ENCODE measurements at places on chromosomes 1 and 21.

DNA sequence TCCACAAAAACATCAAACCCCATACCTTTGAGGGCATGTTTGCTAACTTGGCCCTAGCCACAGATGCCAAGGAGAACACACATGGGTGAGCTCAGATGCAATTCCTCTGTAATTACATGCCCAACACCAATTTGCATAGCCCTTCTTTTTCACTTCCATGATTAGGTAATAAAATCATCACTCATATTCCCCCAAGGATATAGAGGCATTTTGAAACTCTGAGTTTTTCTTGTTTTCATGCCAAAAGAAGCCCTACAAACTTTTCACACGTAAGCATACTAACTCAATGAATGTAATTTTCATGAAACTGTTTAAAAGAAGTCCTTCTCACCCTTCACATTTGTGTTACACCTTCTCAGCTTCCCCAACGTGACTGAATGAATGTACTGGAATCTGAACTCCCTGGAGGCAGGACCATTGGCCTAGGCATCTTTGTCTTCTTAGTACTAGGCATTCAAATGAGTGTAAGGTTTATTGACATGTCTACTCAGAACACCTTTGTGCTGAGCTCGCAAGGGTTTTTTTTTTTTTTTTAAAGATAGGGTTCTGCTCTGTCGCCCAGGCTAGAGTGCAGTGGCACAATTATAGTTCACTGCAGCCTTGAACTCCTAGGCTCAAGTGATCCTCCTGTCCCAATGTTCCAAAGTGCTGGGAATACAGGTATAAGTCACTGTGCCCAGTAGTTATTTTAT is 31.0 kb downstream of the FBXO42 start:
- DNase-seq: no peak

DNA sequence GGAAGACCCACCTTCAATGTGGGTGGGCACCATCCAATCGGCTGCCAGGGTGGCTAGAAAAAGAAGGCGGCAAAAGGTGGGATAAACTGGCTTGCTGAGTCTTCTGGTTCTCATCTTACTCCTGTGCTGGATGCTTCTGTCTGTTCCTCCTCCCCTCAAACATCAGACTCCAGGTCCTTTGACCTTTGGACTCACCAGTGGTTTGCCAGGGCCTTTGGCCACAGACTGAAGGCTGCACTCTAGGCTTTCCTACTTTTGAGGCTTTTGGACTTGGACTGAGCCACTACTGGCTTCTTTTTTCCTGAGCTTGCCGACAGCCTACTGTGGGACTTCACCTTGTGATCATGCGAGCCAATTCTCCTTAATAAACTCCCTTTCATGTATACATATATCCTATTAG is 55.9 kb downstream of the VCAM1 start:
- no peak for DNase-seq

DNA sequence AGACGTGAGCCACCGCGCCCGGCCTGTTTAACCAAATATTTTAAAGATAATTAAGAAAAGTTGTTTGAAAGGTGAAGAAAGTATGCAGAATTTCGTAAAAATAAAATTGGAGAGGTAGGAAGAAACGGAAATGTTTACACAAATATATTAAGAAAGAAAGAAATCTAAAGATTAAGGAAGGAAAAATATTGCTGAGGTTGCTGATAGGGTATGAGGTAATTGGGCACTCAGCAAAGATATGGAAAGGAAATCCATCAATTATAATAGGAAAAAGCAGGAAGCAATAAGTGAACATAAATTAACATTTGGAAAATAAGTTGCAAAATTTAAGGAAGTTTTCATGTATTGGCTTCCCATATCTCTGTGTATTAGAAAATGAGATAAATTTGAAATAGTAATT is 225.9 kb downstream of the KCNT2 start:
- no peak for DNase-seq

- no peak for DNase-seq
Measured at GRCh38 chr1:58650141-58650540, 49.7 kb downstream of the MYSM1 start.

DNA sequence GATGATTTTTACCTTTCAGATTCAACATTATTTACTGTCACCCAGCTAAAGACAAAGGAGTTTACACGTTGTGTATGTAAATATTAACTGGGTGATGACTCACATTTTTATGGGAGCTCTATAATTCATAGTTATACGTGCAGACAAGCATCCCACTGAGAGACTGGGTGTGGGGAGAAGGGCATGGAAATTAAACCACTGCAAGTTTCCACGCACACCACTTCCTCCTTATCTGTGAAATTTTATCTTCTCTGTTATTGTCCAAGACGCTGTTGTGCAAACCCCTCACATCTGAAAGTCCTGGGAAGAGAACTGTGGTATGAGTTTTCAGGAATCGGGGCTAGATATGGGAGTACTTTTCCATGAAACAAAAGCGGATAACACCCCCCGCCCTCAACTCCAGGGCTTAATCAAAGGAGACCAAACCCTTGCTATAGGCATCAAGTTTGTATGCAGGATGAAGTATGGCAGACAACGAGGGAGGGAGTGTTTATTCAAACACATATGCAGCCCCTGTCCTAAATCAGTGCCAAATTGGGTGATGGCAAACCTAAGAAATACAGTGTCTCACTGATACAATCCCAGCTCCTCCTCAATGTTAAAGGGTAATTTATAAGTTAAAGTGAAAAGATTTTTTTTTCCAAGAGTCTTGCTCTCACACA is 23.3 kb upstream of the DPT start:
- DNase-seq: no peak

GRCh38 chr1:164477343-164477742 is 81.6 kb upstream of the PBX1 start:
- no peak for DNase-seq

DNA sequence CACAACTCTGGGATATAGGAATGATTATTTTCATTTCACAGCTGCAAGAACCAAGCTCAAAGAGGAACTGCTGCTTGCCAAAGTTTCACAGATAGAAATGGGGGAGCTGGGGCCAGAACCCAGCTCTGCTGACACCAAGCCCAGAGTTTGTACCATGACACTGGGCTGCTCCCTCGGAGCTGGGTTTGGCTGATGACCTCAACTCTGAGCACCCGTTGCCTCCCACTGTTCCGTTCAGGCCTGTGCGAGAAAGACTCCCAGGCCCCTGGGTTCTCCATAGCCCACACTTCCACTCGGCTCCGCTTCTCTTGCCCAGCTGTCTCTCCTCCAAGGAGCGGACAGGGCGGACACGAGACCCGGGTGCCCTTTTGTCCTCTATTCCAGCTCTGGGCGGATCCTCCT is 55.2 kb downstream of the NGF start:
- DNase-seq: no peak

DNA sequence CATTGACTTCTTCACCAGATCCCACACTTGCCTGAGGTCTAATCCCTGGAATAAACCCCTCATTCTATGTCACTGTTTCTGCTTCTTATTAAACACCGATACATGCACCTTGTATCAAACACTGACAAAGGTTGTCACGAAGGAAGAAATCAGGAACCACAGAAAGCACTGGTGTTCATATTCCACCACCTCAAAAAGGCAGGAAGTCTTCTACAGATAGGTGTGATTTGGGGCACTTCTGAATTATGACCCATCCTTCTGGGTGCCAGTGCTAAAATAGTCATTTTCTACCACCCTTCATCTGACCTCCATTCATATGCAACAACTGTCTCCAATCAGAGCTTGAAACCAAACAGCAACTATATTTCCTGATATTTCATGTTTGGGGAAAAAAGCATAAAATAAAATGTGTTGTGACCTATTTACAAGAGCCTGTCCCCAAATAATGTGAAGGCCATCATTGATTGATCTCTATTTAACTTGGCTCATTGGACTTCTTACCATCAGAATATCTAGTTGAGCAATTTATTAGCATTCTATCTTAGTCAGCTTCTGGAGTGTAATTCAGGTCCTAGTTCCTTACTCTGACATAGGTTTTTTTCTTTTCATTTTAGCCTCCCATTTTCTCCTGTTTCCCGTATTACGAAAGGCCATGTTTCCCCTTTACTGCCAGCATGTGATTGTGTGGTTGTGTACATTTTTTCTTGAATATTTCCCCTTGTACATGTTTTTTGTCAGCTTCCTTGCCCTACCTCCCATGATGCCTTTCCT is 43.1 kb downstream of the DUSP10 start:
- DNase-seq: no peak

- no peak for DNase-seq
Measured at GRCh38 chr1:28314547-28314941, 14.3 kb upstream of the MED18 start.

DNA sequence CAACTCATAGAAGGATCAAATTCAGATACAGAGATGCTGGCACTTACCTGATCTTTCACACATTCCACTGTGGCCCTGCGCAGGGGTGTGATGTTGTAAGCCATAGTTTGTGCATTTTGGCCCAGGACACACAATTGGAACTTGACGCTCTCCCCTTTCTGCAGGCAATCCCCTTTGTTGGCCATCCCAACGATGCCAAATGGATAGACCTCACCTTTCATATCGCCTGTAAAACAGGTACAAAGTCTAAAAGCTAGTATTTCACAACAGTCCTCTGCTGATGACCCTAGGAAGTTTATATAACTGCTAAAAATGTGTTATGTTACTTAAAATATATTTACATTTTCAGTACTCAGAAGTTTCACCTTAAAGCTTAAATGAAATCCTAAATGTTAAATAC is 3.9 kb upstream of the NRAS start:
- no peak for DNase-seq

GRCh38 chr1:171137580-171137979 is 46.9 kb downstream of the FMO3 start:
- DNase-seq: no peak

DNA sequence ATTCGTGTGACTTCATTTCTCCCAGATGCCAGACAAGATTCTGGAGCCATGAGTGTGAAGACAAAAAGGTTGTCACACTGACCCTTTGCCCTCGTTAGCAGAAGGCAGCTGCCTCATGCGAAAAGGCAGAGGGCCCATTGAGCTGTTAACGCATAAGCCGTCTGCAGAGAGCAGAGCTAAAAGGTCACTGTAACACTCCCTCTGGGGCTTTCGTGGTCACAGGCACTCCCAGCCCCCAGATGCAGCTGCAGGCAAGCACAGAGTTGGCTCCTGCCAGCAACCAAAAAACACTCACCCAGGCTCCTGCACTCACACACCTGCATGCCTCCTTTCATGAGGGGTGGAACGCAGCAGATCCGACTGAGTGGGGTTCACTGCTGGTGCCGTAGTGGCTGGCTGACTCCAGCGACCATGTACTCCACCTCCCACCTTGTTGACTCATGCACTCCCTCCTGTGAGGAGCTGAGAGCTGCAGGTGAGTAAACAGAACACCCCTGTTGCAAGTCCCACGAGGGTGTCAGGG is 287.5 kb downstream of the SMYD3 start:
- no peak for DNase-seq

DNA sequence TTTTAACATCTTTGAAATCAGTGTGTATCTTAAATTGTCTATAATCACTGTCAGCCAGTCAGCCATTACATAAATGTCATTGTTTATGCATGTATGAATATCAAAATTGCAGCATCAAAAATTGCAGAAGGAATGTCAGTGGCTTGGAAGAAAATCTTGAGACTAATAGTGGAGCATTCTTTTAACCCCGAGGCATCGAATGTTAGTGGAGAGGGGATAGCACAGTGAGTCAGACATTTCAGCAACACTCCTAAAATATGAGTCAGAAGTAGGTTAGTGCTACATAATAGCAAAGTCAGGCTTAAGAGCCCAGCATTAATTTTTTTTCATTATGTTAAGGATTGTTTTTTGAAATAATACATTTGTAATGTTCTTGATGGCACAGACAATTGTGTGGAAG is 45.5 kb downstream of the SNRPE start:
- DNase-seq: peak; percentile 87

DNA sequence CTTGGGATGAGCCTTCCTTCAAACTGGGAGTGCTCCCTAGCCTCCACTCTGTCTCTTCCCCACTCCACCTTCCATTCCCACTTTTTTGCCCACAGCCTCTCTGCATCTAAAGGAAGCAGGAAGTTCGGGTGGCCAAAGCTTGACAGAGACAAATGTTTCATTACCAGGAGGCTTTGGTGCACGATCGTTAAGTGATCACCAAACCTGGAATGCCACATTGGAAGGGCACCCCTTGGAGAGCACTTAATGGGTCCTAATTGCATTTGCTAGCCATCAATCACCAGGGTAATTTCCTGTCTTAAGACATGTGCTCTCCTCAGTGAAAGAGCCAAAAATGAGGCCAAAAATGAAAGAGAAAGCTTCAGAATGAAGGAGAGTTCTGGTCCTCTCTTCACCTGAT is 206.5 kb downstream of the TNR start:
- DNase-seq: no peak

GRCh38 chr1:33970148-33970825 is 106.4 kb downstream of the HMGB4 start:
- DNase-seq: no peak

DNA sequence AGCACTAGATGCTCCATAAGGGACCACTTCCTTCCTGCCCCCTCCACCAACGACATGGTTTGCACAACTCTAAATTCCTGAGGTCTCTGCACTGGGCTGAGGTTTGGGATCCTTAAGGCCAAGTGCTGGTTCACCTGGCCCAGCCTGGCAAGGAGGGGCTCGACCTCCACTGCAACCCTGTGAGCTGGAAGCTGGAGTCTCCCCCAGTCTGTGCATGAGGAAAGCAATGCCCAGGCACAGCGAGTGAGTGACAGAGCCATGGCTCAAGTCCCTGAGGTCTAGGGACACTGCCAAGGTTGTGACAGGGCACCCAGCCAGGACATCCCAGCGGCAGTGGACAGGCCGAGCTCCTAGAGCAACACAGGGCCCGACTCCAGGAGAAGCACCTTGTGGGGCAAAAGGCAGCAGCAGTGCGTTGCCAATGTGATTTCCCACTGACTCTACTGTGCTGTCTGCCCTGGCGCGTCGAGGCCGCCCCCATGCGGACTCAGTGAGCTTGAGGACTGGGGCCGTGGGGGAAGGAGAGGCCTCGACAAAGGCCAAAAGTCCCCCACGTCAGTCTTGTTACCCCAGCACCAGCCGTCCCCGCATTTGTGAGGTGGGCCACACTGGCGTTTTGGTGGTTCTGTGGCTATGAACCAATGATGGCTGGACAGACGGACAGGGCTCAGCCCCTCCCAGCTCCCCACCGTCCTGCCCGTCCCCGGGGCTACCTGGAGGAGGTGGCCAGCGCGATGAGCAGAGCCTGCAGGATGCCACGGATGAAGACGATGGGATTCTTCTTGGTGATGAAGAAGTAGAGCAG is 30.0 kb downstream of the PODN start:
- no peak for DNase-seq

DNA sequence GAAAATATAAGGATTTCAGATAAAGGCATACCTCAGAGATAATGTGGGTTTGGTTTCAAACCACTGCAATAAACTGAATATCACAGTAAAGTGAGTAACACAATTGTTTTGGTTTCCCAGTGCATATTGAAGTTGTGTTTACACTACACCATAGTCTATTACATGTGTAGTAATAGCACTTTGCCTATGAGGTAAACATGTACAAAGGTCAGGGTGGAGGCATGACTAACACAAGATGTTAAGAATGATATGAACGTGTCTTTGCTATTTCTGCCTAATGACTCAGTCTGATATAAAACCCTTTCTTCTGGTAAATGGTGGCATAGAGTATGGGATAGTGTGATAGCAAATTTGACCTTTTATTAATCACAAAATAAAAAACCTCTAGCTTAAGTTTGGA is 621.5 kb upstream of the ADGRL2 start:
- peak; percentile 80 for DNase-seq

All from ACHN (cell line).